ENCODE measurements at places on chromosomes 7 and 10.

GRCh38 chr10:111999205-111999914, 184.2 kb downstream of the GPAM start:
- no peak for DNase-seq

GRCh38 chr7:137513091-137513490, 169.6 kb upstream of the PTN start:
- DNase-seq = no peak

DNA sequence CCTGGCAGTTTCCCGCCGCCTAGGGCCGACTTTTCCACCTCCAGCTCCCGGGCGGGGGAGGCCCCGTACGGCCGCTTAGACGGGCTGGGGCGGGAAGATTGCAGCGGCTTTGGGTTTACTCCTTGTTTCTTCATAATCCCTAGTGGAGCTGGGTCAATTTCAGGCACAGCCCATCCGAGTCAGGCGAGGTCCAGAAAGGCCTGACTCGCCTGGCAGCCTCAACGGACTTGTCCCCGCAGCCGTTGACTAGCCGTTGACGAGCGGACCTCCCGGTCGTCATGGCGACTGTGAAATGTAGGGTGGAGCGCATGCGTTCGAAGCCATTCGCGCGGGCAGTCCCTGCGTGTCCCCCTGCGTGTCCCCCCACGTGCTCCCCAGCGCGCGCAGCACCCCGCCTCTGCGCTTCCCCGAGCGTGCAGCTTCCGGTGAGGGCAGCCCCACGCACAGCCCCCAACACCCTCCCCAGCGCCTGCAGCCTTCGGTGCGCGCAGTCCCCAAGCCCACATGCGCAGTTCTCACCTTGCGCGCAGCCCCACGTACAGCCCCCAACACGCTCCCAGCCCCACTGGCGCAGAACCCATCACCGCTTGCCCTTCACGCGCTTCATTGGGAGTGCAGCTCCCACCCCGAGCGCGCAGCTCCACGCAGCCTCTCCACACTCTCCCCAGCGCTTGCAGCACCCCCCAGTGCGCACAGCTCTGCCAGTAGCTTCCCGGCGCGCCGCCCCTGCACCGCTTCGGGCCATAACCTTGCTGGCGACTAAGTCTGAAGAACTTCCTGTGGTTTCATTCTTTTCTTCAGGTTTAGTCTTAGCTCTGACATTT, 67.8 kb downstream of the TBX20 start:
- no peak for DNase-seq

GRCh38 chr10:114607358-114607998, 50.6 kb downstream of the ABLIM1 start:
- DNase-seq = no peak

GRCh38 chr10:111410740-111411139, 333.9 kb downstream of the ADRA2A start:
- DNase-seq = no peak

DNA sequence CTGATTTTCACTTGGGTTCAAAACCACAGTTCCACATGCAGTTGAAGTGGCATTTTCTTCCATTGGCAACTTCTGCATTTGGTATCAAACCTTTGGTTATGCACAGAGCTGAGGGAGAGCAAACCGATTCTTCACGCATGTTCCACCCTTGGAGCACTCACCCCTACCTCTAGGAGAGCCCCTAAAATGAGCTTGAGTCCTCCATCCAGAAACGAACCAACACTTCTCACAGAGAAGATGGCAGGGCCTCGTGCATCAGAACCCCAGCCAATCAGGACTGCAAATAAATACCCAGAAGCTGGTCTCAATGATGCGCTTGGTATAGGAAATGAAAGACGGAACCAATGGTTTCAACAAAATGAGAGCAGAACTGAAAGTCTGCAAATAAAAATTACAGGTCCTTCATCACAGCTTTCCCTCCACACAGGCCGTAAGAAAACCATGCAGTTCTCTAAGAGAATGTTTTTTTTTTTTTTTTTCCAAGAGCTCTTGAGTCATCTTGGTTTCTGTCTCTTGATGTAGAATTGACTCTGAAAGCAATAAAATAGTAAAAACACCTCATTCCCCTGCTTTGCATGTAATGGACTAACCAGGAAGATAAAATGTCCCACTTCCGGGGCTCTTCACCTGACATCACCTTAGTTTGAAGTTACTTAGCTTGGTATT, 23.9 kb downstream of the KLF6 start:
- no peak for DNase-seq

DNA sequence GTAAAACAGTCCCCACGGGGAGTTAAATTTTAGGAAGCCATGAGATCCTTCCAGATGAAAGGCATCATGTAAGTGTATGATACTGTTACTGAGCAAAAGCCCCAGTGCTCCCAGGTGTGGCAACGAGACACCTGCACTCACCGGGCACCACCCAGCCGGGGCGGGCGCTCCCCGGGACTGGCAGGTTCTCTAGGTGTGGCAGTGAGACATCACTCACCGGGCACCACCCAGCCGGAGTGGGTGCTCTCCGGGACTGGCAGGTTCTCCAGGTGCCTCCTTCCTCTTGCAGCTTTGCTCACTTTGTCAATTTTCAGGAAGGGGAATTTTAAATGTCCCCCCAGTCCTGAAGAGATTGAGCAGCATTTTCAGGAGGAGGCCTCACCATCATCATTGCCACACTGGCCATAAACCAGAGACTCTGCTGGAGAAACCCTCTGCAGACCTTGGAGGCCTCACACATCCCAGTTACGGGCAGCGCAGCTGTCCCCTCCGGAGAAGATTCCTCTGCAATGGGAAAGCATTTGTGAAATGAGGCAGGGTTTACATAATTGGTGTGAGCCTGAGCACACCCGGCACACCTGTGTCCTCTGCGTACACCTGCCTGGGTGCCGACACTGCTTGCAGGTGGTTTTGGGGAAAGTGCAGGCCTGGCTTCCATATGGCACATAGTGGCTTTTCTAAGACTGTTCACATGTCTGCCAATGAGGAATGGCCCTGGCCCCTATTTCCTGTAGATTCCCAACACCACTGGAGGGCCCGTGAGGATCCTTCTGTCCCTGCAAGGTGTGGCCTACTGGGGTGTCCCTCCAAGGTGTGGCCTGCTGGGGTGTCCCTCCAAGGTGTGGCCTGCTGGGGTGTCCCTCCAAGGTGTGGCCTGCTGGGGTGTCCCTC, 191.4 kb downstream of the EBF3 start:
- no peak for DNase-seq

GRCh38 chr10:99765672-99766301, 16.7 kb upstream of the ABCC2 start:
- no peak for DNase-seq

- DNase-seq = no peak
Observed at GRCh38 chr10:43077421-43078171, 727 bp downstream of the RET start.

- peak; percentile 26 for DNase-seq
Observed at GRCh38 chr10:70648427-70648826, 23.9 kb upstream of the ADAMTS14 start.

DNA sequence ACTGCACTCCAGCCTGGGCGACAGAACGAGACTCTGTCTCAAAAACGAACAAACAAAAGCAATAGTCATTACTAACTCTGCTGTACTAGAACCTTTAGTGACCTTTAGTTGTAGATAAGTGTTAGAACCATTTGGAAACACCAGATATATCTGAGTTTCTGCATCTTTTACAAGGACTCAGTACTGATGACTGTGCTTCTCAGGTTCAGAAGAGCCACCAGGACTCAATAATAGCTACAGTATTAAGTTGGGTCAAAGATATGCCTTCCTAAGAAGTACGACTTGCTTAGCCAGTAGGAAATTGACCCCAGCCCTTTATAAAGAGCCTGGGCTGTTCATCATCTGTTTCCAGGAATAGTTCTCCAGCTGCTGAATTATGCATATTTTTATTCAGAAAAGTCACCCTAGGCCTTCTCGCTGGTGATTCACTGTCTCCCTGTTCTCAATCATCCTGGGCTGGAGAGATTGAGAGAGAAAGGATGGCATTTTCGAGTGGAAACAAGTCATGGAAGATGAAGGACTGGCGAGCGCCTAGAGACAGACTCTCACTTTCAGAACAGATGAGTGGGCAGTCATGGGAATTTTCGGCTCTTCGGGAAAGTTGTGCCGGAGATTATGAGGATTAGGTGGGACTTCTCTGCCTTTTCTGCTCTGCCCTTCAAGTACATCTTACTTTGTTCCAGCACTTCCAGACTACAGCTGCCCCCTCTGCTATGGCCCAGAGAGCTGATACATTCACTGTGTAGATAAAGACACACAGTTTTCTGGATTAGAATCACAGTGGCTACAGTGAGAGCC, 316.1 kb downstream of the CCDC3 start:
- no peak for DNase-seq

DNA sequence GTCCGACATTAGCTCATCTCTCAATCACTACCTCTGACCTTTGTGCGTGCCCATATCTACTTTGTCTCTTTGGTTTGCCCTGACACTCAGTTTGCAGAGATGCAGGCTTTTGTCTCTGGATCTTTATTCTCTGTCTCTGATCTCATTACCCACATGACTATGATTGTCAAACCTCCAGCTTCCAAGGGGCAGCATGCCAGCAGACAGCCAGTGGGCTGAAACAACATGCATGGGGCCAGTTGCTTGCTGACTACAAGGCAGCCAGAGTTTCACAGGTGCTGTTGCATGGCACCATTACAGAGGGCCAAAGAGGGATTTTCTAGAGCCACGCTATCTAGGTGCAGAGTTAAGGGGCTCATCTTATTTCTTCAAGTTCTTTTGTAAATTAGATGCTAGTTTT, 146.2 kb downstream of the SPAG6 start:
- peak; percentile 43 for DNase-seq

DNA sequence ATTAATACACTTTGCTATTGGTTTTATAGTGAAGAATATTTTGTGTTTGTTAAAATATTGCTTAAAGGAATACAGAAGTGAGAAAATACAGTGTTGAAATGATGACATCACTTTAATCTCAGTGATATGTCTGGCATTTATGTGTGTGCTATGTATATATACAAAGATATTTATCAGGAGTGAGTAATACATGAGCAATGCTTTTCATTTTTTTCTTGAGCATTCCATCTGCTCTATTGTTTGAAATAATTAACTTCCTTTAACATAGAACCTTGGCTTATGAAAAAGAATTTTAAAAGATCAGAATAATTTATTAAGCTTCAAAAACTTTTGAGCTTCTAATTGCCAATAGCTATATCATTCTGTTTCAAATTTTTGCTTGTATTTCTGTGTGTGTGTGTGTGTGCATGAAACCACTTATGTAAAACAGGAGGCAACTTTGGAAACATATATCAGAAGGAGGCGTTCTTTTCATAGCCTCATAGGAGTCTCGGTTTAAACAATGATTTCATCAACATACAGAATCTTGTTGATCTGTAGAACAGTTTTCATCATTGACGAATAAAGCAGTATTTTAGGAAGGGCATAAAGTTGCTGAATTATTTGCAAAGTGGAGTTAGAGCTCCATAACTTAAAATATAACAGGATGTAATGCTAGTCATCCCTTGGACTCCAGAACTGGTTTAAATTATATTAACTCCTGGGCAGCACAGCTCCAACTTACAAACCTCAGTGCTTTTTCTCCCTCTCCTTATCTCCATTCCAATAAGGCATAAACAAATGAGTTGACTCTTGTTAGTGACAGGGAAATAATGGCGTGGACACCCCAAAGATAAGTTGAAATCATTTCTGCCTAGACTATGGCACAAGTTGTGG, 228.4 kb upstream of the DGKB start:
- DNase-seq = no peak

GRCh38 chr10:107545717-107546116, 381.2 kb upstream of the SORCS1 start:
- DNase-seq = no peak

GRCh38 chr7:140683657-140684056, 10.9 kb downstream of the ADCK2 start:
- DNase-seq = no peak

GRCh38 chr7:22758576-22758975, 31.6 kb downstream of the IL6 start:
- no peak for DNase-seq

DNA sequence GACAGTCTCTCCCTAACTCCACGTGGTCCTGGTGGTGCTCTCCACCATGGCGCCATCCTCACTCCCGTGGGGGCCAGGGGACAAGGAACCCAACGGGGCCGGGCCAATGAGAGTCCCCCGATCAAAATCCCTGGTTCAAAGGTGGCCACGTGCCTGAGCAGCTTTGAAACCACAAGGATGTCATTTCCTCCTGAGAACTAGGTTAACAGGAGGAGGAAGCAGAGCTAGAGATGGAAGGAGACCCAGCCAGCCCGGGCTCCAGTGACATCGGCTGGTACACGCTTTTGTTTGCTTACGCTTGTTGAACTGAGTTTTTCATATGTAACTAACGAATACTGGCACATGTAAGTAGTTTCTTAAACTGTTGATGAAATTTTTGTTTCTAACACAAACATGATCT, 61.7 kb downstream of the PRPF18 start:
- peak; percentile 24 for DNase-seq

DNA sequence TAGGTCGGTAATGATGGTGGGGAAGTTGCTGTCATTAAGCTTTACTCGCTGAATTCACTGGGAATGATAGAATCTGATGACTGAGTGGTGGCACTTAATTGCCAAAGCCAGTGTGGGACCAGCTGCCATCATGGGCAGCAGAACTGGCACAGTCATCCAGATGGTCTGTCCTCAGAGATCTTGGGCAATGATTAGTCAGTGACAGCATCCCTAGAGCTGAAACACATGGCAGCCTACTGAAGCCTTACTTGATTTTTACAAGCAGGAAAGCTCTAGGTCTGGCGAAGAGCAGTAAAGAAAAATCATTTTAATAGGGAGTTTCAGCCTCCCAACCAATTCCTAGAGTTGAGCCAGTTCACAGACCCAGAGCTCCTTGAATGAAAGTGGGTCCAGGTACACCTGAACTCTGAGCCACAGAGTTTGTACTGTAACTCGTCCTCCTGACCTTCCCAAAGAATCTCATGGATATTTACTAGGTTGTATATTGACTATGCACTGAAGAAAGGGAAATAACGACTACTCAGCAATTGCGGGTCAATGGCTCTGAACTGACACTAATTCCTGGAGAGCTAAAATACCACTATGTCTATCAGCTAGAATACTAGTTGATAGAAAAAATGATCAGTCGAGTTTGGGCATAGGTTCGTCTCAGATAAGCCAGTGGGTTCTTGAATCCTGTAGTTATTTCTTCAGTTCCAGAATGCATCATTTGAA, 4.4 kb upstream of the ASB13 start:
- no peak for DNase-seq

- DNase-seq = peak; percentile 43
Observed at GRCh38 chr10:132223156-132223590, 36.4 kb downstream of the DPYSL4 start.

- no peak for DNase-seq
Observed at GRCh38 chr7:139722604-139723003, 55.2 kb downstream of the HIPK2 start.

- no peak for DNase-seq
Observed at GRCh38 chr7:50559881-50560280, 5.3 kb downstream of the DDC start.

All from DND-41 (cell line).